ENCODE measurements at places on chromosomes 13 and 19.

- no peak for DNase-seq
These were observed 2.6 kb downstream of the MBNL2 start for GRCh38 chr13:97224544-97225300.

DNA sequence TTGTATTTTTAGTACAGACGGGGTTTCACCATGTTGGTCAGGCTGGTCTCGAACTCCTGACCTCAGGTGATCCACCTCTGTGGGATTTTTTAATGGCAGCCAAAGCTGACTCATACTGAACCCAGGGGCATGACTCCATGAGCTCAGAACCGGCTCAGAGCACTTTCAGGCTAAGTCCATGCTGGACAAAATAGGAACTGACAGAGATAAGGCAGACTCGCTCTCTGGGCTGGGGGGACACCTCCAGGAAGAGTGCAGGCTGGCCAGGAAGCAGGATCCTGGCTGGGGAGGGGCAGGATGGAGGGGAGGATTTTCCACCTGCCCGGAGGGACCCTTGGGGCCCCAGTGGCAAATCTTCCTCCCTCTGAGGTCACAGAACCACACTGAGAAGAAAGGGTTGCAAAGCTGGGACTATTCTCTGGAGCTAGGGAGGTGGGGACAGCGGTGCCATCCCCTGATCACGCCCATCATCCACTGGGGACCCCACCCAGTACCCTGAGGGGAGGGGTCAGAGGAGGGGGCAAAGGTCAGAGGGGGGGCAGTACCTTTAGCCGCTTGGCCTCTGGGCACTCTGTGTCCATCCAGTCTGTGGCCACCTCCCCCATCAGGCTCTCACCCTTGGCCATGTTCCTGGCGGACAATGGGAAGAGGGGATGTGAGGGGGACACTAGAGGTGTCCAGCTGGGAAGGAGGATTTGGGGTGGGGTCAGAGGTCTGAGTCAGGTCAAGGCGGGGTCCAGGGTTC, 31.1 kb downstream of the NOTCH3 start:
- no peak for DNase-seq

DNA sequence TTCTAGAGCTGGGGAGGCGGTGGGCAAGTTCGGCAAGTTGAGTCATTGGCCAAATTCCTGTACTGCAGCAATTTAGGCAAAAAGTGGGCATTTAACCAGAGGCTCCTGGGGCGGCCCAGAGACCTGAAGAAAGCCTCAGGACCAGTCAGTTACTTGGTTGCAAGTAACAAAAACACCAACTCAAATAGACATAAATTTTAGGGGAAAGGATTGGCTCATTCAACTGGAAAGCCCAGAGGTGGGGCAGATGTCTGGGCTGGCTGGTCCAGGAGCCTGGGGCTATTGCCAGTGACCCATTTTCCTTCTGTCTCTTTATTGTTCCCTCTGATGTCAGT, 97.1 kb downstream of the SIPA1L3 start:
- no peak for DNase-seq

DNA sequence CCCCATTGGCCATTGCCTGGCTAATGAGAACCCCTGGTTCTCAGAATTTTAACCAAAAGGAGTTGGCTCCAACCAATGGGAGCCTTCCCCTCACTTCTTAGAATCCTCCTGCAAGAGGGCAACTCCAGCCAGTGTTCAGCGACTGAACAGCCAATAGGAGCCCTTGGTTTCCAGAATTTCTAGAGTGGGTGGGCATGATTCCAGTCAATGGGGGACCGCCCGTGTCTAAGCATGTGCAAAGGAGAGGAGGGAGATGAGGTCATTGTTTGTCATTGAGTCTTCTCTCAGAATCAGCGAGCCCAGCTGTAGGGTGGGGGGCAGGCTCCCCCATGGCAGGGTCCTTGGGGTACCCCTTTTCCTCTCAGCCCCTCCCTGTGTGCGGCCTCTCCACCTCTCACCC, 9.5 kb upstream of the SWSAP1 start:
- no peak for DNase-seq

DNA sequence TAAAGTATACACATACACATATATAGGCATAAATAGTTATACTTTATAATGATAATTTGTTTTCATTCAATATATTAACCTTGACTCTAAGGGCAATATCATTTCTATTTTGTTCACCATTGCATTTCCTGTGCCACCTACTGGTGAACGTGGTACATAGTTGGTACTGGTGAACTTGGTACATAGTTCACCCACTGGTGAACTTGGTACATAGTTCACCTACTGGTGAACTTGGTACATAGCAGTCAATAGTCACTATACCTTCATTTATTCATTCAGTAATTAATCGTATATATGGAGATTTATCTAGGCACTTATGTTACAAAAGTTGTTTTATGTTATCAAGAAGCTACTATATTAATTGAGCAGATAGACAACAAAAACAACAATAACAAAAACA, 172.6 kb upstream of the ATXN8OS start:
- DNase-seq: no peak

- no peak for DNase-seq
These were observed 19.7 kb downstream of the NEK5 start for GRCh38 chr13:52109116-52109670.

DNA sequence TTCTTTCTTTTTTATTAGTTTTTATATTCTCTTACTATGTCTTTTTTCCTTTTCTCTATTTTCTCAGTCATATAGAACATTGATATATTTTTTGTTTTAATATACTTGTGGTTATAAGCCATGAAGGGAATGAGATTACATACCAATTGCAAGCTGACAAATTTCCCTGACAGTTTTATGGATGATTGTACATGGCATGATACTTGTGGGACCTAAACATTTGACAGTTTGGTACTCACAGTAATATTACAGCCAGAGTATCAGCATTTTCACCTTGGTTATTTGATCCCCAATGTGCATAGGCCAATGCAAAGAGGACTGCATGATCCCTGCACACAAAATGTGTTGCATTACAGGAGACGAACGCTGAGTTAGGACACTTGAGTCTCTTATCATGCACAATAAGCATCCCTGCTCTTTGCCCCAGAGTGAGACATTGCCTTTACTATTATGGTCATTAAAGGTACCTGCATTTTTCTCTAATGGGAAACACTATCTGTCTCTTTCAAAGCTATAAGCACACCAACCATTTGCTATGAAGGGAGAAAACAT, 713.4 kb upstream of the PCDH20 start:
- no peak for DNase-seq

GRCh38 chr13:41613984-41614661, 156.8 kb downstream of the RGCC start:
- no peak for DNase-seq

GRCh38 chr13:79432992-79433391, 26.9 kb upstream of the RBM26 start:
- no peak for DNase-seq

- no peak for DNase-seq
These were observed 9.8 kb downstream of the PARP4 start for GRCh38 chr13:24502533-24503378.

DNA sequence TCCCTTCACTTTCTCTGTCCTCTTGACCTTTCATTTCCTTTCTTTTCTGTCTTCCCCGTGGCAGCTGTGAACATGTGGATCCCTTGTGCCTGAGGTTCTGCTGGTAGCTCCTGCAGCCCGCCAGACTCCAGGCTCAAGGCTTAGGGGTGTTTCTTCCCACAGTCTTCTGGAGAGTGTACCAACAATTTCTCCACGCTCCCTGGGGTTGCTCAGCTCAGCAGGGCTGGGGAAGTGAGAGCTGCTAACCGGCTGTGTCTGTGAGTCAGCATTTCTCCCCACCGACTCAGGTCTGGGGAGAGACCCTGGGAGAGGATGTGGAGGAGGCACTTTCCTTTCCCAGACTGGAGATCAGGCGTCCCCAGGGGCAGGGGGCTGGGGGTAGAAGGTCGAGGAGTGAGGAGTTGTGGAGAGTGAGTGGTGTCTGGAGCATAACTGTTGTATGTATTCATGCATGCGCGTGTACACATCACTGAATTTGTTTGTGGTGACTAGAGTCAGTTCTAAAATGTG, 193.6 kb downstream of the KCNRG start:
- DNase-seq: no peak

DNA sequence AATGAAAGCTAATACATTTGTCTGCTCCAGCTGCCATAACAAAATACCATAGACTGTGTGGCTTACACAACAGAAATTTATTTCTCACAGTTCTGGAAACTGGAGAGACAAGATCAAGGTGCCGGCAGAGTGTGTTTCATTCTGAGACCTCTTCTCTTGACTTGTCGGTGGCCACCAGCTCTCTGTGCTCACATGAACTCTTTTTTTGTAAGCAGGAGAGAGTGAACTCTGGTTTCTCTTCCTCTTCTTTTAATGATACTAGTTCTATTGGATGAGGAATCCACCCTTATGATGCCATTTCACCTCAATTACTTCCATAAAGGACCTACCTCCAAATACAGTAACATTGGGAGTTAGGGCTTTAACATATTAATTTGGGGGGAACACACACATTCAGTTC, 11.7 kb downstream of the KCTD12 start:
- DNase-seq: no peak

Measured in stimulated activated CD8-positive, alpha-beta memory T cell treated with anti-CD3 and anti-CD28 coated beads, Interleukin-4, amount 100 ng/mL, for 4 hours (primary cell).